ENCODE measurements at places on chromosomes 11 and 22. TPM values are rescaled to one million over a fixed set of nuclear protein-coding genes. Genes with fewer than 3 reads are reported as not detected.

The SGSM1 gene
- not detected for total RNA-seq

The APOA4 gene
- total RNA-seq = not detected

The OR4C6 gene
- not detected for total RNA-seq

The KCNJ5 gene
- 0.46 TPM for total RNA-seq

The OR52A1 gene
- not detected for total RNA-seq

The CARD16 gene
- 16.1 TPM for total RNA-seq

The KRTAP5-7 gene
- total RNA-seq = not detected

The KRTAP5-2 gene
- total RNA-seq = not detected
